ENCODE measurements at places on chromosomes 6 and 20.

GRCh38 chr6:52216932-52217575 is 27.2 kb downstream of the IL17F start:
- DNase-seq = no peak

DNA sequence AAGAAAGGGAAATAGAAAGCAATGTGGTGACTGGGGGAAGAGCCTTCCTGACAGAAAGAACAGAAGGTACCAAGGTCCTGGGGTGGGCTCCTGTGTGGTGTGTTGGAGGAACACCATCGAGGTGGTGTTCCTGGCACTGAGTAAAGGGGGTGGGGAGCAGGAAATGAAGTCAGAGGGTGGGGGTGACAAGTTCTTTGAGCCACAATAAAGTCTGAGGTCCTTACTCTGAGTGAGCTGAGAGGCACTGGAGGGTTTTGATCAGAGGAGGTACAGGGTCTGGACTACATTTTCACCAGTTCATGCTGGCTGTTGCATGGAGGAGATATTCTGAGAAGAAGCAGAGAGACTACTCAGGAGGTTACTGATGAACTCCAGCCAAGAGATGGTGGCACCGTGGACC is 198.2 kb downstream of the GMPR start:
- DNase-seq = peak; percentile 44

DNA sequence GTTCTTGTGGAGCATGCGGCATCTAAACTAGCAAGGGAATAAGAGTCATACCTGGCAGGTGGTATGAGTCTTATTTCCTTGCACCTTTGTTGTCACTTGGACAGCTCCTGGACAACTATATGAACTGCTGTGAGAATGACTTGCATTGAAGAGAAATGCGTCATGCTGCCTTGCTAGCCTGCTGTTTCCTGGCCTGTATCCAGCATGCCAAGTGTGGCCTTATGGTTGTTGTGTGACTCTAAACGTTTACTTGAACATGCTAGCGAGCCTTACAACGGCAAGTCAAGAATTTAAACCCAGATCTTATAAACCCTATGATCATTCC is 90.4 kb downstream of the CEP162 start:
- DNase-seq = no peak

GRCh38 chr20:61445741-61446140 is 193.7 kb downstream of the CDH4 start:
- no peak for DNase-seq

- no peak for DNase-seq
These were observed 175.8 kb downstream of the GMPR start for GRCh38 chr6:16414205-16414604.

Measured in Jurkat, Clone E6-1 (cell line).